ENCODE measurements at places on chromosomes 13 and 19. TPM values are rescaled to one million over a fixed set of nuclear protein-coding genes. Genes with fewer than 3 reads are reported as not detected.

The NCAN gene
- 13.8 TPM for total RNA-seq

- no peak overlapping the region for H3K27ac ChIP-seq
- no peak for DNase-seq
- no peak overlapping the region for H3K4me3 ChIP-seq
- H3K4me1 ChIP-seq: peaks cover 8% of the 10 kb centered on the region
- H3K36me3 ChIP-seq: peaks cover 5% of the 10 kb centered on the region
These were observed 122.9 kb upstream of the SPRY2 start for GRCh38 chr13:80463673-80464352.

The CGB8 gene
- not detected for total RNA-seq

The LYPD5 gene
- not detected for total RNA-seq

DNA sequence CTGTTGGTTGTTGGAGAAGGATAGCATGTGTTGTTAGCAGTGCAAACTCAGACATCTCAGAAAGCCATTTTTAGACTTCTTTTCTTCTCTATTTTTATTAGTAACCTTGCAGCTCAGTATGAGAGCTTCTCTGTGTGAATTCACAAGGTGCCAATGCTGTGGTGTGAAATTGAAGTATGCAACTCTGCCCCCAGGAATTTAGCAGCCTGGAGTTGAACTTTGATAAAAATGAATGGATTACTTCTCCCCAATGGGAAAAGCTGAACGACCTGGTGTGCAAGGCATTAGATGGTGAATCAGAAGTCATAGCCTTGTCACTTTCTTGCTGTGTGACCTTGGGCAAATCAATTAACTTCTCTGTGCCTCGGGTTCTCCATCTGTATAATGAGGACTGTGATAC is 512.3 kb upstream of the PCDH9 start:
- H3K36me3 ChIP-seq: no peaks in the 10 kb centered on the region
- no peak overlapping the region for H3K4me3 ChIP-seq
- no peak for DNase-seq
- H3K27me3 ChIP-seq: no peaks in the 10 kb centered on the region

The FAM83E gene
- total RNA-seq: 5.9 TPM

GRCh38 chr19:18814063-18814462 is 17.7 kb upstream of the UPF1 start:
- H3K4me1 ChIP-seq: no peaks in the 10 kb centered on the region
- H3K36me3 ChIP-seq: no peaks in the 10 kb centered on the region
- H3K4me3 ChIP-seq: no peak overlapping the region
- H3K27me3 ChIP-seq: peaks cover 22% of the 10 kb centered on the region
- DNase-seq: no peak

The ADPRHL1 gene
- 2.8 TPM for total RNA-seq

Measured in neural crest cell (in vitro differentiated cells).